ENCODE measurements at places on chromosomes 11 and 22. TPM values are rescaled to one million over a fixed set of nuclear protein-coding genes. Genes with fewer than 3 reads are reported as not detected.

GRCh38 chr11:64694026-64694755 lies 28.8 kb downstream of the NRXN2 start:
- H3K36me3 ChIP-seq, result no peaks in the 10 kb centered on the region
- H3K27me3 ChIP-seq, result peaks cover 71% of the 10 kb centered on the region

Gene CTSW
- polyA plus RNA-seq, result 3.5 TPM

DNA sequence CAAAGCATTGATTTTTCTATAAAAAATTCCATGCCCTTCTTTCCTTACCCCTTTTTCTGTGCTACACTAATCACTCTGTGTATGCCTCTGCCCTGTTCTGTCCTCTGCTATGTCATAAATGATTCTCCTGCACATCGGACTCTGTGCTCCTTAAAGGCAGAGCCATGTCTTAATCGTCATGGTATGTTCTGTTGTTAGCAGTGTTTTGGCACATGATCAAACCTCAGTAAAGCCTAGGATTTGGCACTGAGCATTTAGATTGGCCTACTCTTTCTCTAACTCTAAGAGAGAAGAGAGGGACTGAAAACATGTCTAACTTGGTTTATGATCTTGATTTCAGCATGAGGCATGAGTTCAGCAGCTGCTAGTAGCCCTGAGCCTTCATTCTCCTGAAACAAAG lies 266.9 kb downstream of the AASDHPPT start:
- H3K27ac ChIP-seq, result no peak overlapping the region
- no peaks in the 10 kb centered on the region for H3K36me3 ChIP-seq
- H3K27me3 ChIP-seq, result no peaks in the 10 kb centered on the region
- H3K4me3 ChIP-seq, result no peak overlapping the region

Gene FOLR1
- polyA plus RNA-seq, result 2.5 TPM

DNA sequence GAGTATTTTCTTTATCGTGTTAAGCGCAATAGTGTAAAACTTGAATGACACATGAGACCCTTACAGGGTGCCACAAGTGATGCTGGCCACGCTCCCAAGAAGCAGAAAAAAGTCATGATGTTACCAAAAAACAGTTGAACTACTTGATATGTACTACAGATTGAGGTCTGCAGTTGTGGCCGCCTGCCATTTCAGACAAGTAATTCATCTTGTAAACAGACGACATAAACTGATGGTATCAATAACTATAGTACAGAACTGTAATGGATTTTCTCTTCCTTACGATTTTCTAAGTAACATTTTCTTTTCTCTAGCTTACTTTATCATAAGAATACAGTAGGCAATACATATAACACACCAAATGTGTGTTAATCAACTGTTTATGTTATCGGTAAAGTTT lies 5.5 kb downstream of the CD59 start:
- peaks cover 10% of the 10 kb centered on the region for H3K4me1 ChIP-seq
- no peak overlapping the region for H3K27ac ChIP-seq
- no peaks in the 10 kb centered on the region for H3K27me3 ChIP-seq
- DNase-seq, result no peak
- no peak overlapping the region for H3K4me3 ChIP-seq
- H3K36me3 ChIP-seq, result peaks cover 3% of the 10 kb centered on the region

Gene NAALAD2
- polyA plus RNA-seq, result not detected

DNA sequence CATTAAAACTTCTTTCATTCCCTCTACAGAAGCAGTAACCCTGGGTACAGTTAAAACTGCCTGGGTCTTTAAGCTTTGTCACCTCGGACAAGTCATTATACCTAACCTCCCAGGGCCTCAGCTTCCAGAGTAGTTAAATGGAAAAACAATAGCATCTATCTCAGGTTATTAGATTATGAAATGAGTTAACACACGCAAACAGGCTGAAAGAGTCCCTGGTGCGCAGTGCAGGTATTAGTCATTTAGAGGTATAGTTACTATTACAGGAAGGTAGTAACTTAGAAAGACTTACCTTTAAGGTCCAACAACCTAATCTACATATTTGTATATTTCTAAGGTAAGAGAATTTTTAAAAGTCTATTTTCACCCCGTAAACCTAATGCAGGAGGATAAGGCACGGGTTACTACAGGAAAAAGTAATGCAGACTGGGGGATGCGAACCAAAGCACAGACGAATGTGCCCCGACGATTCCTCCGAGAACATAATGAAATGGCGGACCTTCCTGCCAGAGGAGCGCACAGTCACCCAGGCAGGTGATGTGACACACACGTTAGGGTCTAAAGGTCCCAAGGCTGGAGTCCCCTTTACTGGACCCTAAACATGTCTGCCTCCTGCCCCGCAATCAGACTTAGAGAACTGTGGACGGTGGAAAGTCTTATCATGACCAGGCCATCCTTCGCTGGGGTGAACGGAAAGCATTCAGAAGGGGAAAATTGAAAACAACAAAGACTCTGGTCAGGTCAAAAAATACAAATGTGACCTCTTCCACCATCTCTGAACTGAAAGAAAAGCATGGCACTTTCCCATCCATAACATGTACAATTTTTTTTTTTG lies 1.3 kb downstream of the NAP1L4 start:
- H3K4me3 ChIP-seq, result peak overlapping the region; percentile 97
- peaks cover 11% of the 10 kb centered on the region for H3K36me3 ChIP-seq
- peak; percentile 83 for DNase-seq
- H3K27ac ChIP-seq, result peak overlapping the region; percentile 99
- no peaks in the 10 kb centered on the region for H3K27me3 ChIP-seq

GRCh38 chr11:91608677-91609076 lies 615.9 kb upstream of the FAT3 start:
- H3K27ac ChIP-seq, result no peak overlapping the region
- H3K27me3 ChIP-seq, result no peaks in the 10 kb centered on the region
- no peaks in the 10 kb centered on the region for H3K4me1 ChIP-seq
- no peak for DNase-seq

Gene HORMAD2
- not detected for polyA plus RNA-seq

- H3K4me1 ChIP-seq, result no peaks in the 10 kb centered on the region
- DNase-seq, result no peak
- H3K36me3 ChIP-seq, result peaks cover 19% of the 10 kb centered on the region
- peak overlapping the region; percentile 95 for H3K27ac ChIP-seq
Measured at GRCh38 chr11:2701898-2702434, 2.2 kb upstream of the KCNQ1OT1 start.

Gene DRD4
- polyA plus RNA-seq, result 0.51 TPM

Gene SMIM35
- polyA plus RNA-seq, result not detected

DNA sequence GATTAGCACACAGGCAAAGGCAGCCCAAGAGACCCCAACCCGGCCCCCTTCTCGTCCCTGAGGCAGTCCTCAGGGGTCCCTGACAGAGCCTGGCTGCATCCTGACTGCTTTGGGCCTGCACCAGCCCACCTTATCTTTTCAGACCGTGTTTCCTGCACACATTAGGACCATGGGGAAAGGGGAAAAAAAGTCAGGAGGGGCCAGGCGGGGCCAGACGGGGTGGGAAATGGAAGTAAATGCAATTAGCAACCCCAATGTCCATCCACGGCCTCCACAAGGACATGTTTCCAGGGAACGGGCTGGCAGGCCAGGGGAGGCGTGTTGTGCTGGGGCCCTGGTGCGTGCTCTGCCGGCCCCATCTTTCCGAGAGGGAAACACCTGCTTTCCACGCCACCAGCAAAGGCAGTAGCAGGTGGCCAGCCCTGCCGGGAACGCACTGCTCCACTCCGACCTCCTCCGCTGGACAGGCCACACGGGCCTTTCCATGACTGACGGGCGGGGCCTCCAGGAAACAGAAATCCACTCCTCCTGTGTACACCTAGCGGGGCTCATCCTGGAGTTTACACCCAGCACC lies 7.4 kb downstream of the EHD1 start:
- H3K27ac ChIP-seq, result peak overlapping the region; percentile 79
- H3K4me3 ChIP-seq, result peak overlapping the region; percentile 38
- DNase-seq, result no peak
- no peaks in the 10 kb centered on the region for H3K27me3 ChIP-seq
- H3K36me3 ChIP-seq, result peaks cover 96% of the 10 kb centered on the region
- H3K4me1 ChIP-seq, result peaks cover 18% of the 10 kb centered on the region

DNA sequence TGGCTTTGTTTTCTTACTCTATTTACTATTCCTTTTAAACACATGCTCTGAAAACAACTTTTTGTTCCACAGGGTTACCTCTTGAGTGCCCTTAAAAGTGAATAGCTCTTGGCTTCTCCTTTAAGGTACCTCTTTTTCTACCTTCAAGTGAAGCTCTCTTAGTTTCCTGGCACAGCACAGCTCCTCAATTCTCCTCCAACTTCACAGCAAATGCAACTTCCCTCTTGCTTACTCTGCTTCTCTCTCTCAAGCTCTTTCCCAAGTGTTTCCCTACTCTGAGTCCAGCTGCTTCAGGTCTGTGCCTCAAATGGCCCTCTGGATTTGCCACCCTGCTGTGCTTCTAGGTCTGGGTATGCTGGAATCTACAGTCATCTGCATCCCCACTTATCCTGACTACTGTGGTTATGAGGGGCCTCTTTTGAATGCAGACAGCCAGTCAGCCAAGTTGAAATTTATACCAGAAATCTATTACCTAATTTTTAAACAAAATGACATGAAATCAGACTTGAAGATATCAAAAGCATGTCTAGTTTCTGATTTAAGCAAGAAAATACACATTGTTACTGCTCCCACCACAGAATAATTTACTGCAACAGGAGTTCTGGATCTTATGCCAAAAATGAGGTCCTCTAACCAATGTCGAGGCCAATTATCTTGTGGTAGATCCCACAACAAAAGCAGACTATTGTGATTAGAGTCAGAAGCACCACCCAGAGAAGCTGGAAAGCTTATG lies 371.1 kb downstream of the SOX6 start:
- H3K27me3 ChIP-seq, result no peaks in the 10 kb centered on the region
- DNase-seq, result no peak
- no peak overlapping the region for H3K27ac ChIP-seq

- no peak overlapping the region for H3K27ac ChIP-seq
- H3K4me3 ChIP-seq, result no peak overlapping the region
- DNase-seq, result peak; percentile 28
- H3K36me3 ChIP-seq, result no peaks in the 10 kb centered on the region
Measured at GRCh38 chr11:129143335-129143734, 48.8 kb downstream of the ARHGAP32 start.

DNA sequence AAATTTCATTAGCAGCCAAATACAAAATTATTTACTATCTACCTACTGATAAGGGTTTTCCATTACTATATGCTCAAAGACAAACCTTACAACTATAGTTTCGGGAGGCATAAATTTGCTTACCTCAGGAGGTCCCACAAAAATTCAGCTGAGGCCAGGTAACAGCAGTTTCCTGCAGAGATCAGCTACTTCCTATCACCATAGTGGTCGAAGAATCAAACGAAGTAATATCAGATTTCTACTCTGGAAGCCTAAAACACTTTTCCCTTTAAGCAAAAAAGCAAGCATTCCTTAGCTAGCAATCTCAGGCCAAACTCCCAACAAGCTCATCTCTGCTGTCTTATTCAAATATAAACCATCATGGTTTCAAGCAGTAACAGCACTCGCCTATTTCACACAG lies 3.1 kb downstream of the NAP1L4 start:
- H3K4me1 ChIP-seq, result peaks cover 7% of the 10 kb centered on the region
- peaks cover 16% of the 10 kb centered on the region for H3K36me3 ChIP-seq
- no peaks in the 10 kb centered on the region for H3K27me3 ChIP-seq
- DNase-seq, result peak; percentile 16
- H3K27ac ChIP-seq, result peak overlapping the region; percentile 99

Gene B4GALNT4
- 23.8 TPM for polyA plus RNA-seq

GRCh38 chr11:125071846-125072217 lies 8.7 kb downstream of the SLC37A2 start:
- DNase-seq, result peak; percentile 81
- no peaks in the 10 kb centered on the region for H3K27me3 ChIP-seq
- H3K4me3 ChIP-seq, result no peak overlapping the region
- peaks cover 88% of the 10 kb centered on the region for H3K4me1 ChIP-seq
- peaks cover 40% of the 10 kb centered on the region for H3K36me3 ChIP-seq

Gene C11orf16
- not detected for polyA plus RNA-seq

Gene MS4A3
- not detected for polyA plus RNA-seq

Gene GCAT
- polyA plus RNA-seq, result 11.0 TPM

DNA sequence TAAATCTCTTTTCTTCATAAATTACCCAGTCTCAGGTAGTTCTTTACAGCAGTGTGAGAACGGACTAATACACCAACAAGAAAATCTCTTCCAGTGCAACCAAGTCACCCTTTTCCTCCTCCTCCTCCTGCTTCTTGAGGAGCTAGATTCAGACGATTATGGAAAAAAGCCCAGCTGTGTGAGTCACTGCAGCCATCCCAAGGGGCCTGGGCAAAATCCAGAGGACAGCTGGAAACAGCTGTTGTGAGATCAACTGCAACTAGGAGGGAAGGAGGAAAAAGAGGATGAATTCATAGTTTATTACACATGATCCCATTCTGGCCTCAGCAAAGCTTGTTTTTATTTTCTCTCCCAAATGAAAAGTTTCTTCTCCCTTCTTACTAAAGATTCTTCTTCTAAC lies 32.9 kb downstream of the RBFOX2 start:
- no peaks in the 10 kb centered on the region for H3K27me3 ChIP-seq
- H3K4me3 ChIP-seq, result no peak overlapping the region
- H3K27ac ChIP-seq, result no peak overlapping the region
- H3K4me1 ChIP-seq, result peaks cover 7% of the 10 kb centered on the region
- peak; percentile 64 for DNase-seq

Gene OOSP4B
- polyA plus RNA-seq, result not detected
